Endothelial cell of umbilical vein (primary cell): ENCODE measurements at places on chromosomes 2 and 18. TPM values are rescaled to one million over a fixed set of nuclear protein-coding genes. Genes with fewer than 3 reads are reported as not detected.

DNA sequence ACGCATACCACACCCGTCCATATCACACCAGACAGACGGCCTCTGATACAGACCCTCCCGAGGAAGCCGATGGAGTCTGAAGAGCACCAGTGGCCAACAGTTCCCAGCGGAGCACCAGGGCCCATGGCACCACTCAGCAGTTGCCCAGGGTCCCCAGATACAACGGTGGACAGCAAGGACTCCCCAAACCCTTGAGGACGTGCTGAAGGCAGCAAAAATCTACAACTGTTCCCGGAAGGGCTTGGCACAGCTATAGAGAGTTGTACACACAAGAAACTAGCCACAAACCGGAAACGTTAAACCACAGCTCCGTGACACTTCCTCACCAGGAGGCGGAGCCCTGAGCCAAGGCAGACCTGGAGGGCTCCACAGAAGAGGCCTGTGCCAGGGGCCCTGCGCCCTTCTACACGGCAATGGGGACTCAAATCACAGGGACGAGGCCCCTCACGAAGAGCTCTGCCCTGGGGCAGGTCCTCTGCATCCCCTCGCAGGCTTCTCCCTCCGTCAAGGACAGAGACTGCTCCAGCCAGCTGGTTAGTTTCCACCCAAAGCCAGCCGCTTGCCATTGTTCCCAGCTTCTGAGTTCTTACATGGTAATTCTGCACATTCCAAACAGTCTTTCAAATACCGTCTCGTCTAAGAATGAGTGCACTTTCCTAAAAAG, 133.4 kb downstream of the HDAC4 start:
- peak; percentile 37 for DNase-seq

DNA sequence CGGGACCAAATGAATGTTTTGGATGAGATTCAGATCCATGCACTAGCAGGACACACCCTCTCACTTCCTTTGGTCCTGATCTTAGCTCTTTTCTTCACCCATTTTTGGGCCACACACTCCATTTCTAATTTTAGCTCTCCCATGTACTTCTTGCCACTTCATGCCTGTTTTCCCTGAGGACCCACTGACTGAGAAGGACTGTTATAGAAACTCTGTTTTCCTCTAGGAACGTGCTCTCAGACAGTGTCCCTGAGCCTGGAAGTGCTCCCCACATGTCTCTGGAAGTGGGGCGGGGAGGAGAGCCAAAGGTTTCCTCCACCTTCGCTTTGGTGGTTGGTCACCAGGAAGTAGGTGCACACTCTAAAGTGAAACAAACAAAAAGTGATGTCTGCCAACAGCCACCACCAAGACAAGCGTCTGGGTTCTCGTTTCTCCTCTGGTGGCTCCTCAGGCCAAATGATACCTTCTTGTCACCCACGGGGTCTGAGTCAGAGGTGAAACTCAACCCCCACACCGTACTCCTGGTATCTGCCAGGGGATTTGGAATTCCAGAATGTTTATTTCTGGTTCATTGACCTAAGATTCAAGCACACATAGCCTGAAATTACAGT, 74.7 kb downstream of the MERTK start:
- DNase-seq: no peak

Gene SKOR2
- not detected in 2 replicates for total RNA-seq

Gene CHRNG
- not detected in 2 replicates for total RNA-seq

Gene KLF11
- total RNA-seq: 11.0 and 11.3 TPM in 2 replicates

Gene TWIST2
- 1.2 and 2.3 TPM in 2 replicates for total RNA-seq

Gene CRYGD
- total RNA-seq: not detected in 2 replicates
